ENCODE measurements at places on chromosomes 11 and 22.

GRCh38 chr22:42217752-42218280 lies 52.6 kb downstream of the TCF20 start:
- peak; percentile 21 for DNase-seq

GRCh38 chr11:1776331-1776851 lies 12.7 kb upstream of the CTSD start:
- no peak for DNase-seq

GRCh38 chr11:26021017-26021416 lies 310.9 kb upstream of the ANO3 start:
- DNase-seq, result no peak

DNA sequence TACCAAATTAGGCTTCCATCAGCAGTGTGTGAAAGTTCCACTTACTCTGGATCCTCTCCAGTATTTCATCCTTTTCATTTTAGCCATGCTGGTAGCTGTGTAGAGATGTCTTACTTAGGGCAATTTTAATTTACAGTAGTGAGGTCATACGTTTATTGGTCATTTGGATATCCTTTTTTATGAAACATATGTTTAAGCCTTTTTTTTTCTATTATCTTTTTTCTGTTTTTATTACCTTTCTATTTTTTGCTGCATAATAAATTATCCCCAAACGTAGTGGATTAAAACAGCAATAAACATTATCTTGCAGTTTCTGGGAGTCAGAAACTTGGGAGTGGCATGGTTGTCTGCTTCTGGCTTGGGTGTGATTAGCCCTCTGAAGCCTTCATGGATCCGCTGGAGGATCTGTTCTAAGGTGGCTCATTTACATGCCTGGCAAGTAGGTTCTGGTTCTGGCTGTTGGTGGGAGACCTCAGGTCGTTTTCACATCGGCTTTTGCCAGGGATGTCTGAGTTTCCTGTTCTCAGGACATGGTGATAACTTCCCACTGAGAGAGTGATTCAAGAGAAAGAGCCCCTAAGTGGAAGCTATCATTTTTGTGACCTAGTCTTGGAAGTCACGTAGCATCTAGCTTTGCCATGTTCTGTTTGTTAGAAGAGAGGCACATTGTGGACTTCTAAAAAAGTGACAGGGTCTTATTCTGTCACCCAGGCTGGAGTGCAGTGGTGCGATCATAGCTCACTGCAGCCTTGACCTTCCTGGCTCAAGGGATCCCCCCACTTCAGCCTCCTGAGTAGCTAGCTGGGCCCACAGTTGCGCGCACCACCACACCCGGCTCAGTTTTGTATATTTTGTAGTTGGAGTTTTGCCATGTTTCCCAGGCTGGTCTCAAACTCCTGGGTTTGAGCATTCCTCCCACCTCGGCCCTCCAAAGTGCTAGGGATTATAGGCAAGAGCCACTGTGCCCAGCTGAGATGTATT lies 38.6 kb downstream of the PPP6R3 start:
- no peak for DNase-seq

DNA sequence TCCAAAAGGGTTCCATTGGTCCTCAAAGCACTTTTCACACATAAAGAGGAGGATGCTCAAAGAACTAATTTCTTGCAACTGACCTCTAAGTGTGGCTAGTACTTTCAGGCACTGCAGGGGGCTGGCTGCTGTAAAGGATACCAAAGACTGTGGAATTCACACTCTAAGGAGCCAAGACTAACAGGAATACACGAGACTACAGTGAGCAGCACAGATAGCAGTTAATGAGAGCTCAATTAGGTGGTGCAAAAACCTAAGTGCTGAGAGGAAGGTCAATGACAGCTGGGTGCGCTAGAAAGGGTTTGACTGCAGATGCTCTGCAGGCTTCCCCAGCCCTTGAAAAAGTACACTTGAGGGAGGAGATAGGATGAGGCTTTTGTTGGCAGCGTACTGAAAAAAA lies 124.3 kb upstream of the NTM start:
- DNase-seq, result peak; percentile 31

DNA sequence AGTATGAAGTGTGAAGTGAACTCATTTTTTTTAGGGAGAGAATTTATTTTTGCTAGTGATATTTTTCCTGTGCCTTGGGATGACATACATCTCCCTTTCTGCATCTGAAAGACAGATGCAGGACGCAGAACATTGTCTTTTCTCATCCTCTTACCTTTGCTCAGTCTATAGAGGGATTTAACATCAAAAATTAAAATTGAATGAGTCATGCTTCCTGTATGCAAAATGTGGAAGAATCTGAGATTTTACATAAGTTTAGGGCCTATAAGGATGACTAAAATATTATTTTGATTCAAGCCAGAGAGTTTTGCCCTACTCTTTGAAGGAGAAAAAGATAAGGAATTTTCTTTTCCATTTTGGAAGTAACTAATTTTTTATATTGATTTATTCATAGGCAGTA lies 27.3 kb downstream of the XRCC6 start:
- DNase-seq, result no peak

- DNase-seq, result no peak
These were observed 34.2 kb downstream of the TMEM184B start for GRCh38 chr22:38238519-38239071.

GRCh38 chr22:36565686-36566085 lies 36.7 kb upstream of the EIF3D start:
- no peak for DNase-seq

GRCh38 chr22:40583053-40583741 lies 53.3 kb downstream of the MRTFA start:
- no peak for DNase-seq

GRCh38 chr11:45285930-45286632 lies at the start of gene SYT13:
Gene SYT13, minus strand, starts transcription at chr11:45286341. Its CDS starts 134 bp downstream, at chr11:45286207.
- DNase-seq, result peak; percentile 90

- no peak for DNase-seq
These were observed 73.6 kb upstream of the MYO18B start for GRCh38 chr22:25668437-25668836.

GRCh38 chr11:133832991-133833897 lies 12.1 kb downstream of the SPATA19 start:
- no peak for DNase-seq

GRCh38 chr11:44781655-44782054 lies 54.9 kb downstream of the TSPAN18 start:
- DNase-seq, result no peak

- no peak for DNase-seq
These were observed 36.4 kb downstream of the ZNF215 start for GRCh38 chr11:6962673-6963072.

- no peak for DNase-seq
These were observed 9.7 kb downstream of the ARHGEF17 start for GRCh38 chr11:73317803-73318202.

DNA sequence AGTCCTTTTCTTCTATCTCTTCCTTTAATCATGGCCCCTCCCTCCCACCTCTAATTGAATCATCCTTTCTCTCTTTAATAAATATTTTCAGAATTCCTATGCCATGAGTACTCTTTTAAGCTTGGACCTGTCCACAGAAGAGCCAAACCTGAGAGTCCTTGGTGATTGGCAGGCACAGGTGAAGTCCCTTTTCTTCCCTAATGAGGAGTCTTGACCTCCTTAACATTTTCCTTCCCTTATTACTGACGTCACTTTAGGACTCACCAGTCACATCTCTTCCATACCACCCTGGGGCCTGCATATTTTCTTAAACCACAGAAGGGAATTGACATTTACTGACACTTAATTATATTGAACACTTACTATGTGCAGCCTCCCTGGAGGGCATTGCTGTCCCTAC lies 41.0 kb upstream of the RASSF10 start:
- DNase-seq, result no peak

DNA sequence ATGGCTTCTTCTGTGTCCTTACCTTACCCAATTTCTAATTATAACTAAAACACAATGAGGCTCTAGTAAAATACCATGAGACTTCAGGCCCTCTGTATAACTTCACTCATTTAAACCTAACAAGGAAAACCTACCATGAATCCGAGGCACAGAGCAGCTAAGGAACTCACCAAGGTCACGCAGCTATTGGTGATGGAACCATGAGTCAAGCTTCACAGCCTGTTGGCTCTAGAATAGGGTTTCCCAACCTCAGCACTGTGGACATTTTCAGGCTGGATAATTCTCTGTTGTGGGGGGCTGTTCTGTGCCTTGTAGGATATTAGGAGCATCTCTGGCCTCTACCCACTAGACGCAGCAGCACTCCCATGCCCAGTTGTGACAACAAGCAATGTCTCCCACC lies 75.7 kb downstream of the TIMP3 start:
- DNase-seq, result no peak

DNA sequence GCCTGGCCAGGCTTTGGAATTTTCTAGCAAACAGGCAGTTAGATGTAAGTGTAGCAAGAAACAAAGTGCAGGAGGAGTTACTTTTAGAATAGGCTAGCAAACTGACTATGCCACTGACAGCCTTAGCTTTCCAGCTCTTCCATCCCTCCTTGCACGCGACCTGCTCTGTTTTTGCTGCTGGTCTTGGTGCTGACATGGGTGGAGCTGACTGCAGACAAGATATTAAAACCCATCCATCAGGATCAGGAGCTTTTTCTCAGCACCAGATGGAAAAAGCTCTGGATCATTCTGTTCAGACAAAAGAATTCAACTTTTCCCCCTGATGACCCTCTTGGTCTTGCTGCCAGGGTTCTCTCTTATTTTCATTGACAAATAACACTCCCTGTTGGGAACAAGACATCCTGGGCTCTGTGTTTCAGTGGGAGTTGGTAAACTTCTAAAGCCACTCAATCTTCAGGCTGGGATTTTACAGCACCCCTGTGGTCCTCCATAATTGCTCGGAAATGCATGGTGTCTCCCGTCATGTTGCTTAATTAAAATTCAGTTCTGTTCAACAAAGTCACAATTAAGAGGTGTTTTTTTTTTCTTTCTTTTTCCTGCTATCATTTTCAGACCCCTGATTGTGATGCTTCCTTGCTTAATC lies 240.0 kb upstream of the LARGE1 start:
- DNase-seq, result peak; percentile 62

GRCh38 chr11:8070417-8071115 lies 10.4 kb upstream of the TUB start:
- peak; percentile 45 for DNase-seq

DNA sequence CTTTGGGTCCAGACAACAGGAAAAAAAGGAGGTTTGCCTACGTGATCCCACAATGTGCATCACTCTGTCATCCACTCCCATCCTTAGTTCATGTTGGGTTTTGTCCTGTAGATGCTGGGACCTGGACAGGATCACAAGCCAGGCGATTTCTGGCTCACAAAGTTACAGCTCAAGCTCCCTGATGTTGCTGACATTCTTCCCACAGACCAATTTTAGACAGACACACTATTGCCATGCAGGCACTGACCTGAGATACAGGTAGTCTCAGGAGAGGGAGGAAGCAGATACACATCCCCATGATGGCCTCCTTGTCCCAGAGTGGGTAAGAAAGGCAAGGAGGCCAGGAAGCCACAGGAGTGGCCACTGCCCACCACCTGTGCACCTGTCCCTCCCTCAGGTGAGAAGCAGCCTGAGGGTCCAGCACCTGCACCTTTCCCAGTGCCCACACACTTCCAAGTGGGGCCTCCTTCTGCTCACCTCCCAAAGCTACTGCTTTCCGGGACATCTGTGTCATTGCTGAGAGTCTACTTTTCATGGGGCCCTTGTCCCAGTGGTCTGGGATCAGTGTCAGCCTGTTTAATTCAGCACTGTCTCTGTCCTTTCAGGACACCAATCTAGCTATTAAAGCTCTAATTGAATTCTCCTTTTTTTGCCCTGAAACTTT lies 52.0 kb upstream of the TOP3B start:
- DNase-seq, result no peak

DNA sequence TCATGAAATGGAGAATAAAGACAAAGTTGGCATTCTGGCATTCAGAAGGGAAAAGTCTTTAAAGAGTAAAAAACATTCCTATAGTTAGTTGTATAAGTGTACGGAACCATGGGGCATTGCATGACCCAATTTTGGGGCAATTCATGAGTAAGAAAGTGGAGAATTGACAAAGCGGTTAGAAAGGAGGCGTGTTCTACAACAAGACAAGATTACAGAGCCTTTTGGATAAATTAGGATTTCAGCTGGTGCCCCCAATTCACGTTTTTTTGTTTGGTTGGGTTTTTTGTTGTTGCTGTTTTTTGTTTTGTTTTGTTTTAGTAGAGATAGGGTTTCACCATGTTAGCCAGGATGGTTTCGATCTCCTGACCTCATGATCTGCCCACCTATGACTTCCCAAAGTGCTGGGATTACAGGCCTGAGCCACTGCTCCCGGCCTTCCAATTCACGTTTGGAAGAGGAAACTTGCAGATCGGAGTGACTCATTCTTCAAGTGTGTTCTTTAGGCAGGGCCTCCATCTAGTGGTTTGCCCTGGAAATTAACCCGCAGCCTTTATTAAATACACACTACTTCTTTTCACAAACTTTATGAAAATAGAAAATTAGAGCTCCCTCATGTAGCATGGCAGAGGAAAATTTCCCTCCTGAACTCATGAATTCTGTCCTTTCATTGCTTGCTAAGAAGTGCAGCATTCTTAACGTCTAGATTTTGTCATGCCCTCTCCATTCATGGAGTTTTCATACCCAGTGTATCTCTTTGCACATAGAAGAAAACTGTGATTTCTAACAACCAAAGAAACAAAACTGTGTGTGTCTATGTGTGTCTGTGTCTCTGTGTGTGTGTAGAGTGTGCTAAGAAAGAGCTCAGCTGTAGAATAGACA lies 118.1 kb downstream of the BBOX1 start:
- peak; percentile 70 for DNase-seq

- no peak for DNase-seq
These were observed 145.5 kb upstream of the BLID start for GRCh38 chr11:122261546-122261945.
